GM23248 (cell line): ENCODE measurements at places on chromosomes 2 and 18. TPM values are rescaled to one million over a fixed set of nuclear protein-coding genes. Genes with fewer than 3 reads are reported as not detected.

C2orf78 gene
- polyA plus RNA-seq = not detected in 2 replicates

UGT1A4 gene
- polyA plus RNA-seq = not detected in 2 replicates

C2orf66 gene
- polyA plus RNA-seq = 0.25 TPM in 1 of 2 replicates, not detected in the other

SUPT7L gene
- polyA plus RNA-seq = 22.0 and 23.3 TPM in 2 replicates

FHL2 gene
- 598 and 610 TPM in 2 replicates for polyA plus RNA-seq

IL1RL1 gene
- 0.13 and 0.35 TPM in 2 replicates for polyA plus RNA-seq

GRCh38 chr2:175103191-175103590 lies 64.8 kb downstream of the ATF2 start:
- DNase-seq = no peak

DNA sequence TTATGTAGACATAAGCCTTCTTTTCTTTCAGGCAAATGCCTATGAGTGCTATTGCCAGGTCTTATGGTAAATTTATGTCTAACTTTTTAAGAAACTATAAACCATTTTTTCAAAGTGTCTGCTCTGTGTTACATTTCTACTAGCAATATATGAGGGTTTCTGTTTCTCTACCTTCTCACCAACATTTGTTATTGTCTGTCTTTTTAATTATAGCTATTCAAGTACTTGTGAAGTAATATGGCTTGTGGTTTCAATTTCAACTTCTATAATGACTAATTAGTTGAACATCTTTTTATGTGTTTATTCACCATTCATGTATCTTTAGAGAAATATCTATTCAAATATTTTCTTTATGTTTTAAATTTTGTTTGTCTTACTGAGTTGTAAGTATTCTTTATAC lies 213.1 kb upstream of the MC4R start:
- no peak for DNase-seq

GRCh38 chr2:180601016-180601415 lies 379.4 kb upstream of the UBE2E3 start:
- DNase-seq = no peak

GRCh38 chr2:158835431-158835830 lies 40.3 kb downstream of the DAPL1 start:
- peak; percentile 11 for DNase-seq

- peak; percentile 36 for DNase-seq
These were observed 43.4 kb downstream of the THUMPD2 start for GRCh38 chr2:39735648-39736047.

DNA sequence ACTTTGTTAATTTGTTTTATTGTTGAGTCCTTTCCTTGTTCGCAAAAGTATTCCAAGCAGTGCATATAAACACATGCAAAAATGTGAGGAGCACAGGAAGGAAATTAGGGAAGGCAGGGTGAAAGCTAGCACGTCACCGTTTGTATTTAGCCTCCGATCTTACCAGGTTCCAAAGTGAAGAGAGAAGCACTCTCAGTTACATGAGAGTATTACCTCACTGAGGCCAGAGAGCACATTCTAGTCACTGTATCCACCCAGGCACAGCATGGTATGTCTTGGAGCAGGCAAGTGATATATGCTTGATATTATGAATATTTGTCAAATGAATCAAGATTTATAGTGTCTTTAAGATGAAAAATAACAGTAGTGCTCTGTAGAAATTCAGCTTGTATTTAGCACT lies 6.5 kb upstream of the TMEM182 start:
- no peak for DNase-seq

GRCh38 chr2:88760819-88761598 lies 69.5 kb downstream of the RPIA start:
- DNase-seq = no peak

DNA sequence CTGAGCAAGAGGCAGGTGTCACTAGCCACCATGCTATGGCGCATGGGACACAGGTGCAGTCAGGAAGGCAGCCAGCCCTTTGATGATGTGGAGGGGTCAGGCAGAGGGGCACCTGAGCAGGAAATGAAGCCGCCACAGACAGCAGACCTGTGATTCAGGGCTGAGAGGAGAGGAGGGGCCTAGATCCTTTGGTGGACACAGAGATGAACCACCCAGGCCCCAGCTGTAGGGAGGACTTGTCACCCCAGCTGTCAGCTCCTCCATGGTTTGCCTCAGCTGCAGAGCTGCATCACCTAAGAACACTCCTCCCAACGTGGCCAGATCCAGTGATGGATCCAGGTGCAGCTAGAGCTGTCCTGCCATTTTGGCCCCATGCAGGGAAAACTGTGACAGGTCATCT lies 11.6 kb downstream of the ASB18 start:
- DNase-seq = no peak

GRCh38 chr2:47024046-47024445 lies 108.4 kb upstream of the MCFD2 start:
- peak; percentile 52 for DNase-seq

DNA sequence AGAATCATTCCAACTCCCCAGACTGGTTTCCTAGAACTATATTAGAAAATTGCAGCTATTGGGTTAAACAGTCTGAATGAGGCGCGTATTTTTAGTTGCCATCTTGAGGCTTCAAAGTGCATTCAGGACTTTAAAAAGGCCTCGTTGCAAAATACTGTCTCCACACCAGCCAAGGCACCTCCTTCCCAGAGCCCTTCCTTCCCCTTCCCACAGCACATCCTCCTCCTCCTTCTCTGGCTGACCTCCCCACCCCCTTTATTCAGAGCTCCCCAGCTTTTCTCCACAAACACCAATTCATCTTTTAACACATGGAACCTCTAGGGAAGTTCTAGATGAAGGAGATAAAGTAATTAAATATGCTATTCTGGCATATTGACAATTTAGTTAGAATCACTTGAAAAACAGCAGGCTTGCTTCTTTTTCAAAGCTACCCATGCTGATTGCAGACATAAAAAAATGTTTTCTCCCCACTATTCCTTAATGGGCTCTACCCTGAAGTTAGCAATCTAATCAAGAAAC lies 90.3 kb downstream of the RTP5 start:
- DNase-seq = no peak

- DNase-seq = peak; percentile 50
These were observed 74.5 kb downstream of the SPRED2 start for GRCh38 chr2:65357959-65358294.

GRCh38 chr2:166984797-166985196 lies 96.5 kb downstream of the XIRP2 start:
- no peak for DNase-seq

DNA sequence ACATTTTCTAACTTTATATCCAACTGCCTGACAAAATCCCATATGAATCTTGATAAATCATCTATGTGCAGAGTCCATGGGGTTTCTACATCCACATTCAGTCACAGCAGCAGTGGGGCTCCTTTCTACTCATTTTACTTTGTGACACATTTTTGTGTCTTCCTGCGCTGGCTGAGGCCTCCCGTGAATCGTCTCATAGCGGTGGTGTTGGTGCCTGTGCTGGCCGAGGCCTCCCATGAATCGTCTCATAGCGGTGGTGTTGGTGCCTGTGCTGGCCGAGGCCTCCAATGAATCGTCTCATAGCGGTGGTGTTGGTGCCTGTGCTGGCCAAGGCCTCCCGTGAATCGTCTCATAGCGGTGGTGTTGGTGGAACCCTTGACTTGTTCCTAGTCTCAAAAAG lies 17.0 kb downstream of the SNED1 start:
- DNase-seq = no peak
